HT-29 (cell line): ENCODE measurements at places on chromosomes 11 and 22.

DNA sequence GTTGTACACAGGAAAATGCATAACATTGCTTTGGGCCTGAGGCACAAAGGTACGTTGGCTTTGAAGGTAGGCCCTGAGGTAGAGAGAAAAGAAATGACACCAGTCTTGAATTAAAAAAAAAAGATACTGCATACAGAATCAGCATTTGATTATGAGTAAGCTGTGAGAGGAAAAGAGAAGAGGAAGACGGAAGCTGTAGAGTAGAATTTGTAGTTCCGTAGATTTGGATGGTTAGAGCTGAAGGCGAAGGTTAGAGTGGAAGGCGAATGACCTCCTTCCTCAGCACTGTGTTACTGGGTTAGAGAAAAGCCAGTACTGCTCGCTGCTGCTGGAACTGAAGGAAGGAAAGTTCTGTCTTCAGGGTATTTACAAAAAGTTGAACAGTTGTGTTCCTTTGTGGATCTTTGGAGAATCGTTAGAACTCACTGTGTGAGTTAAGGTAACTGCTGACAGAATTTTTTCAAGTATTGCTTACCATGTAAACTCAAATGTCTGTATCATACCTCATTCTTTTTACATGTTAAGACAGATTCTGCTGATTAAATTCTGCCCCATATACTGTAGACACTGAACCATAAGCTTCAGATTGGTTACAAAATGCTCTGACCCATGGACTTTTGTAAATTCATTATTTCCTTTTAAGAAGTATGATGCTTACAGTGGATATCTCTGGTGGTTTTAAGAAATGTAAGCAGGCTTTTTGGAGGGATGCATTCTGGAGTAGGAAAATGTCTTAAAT is 50.2 kb downstream of the MCAM start:
- DNase-seq: no peak

- peak; percentile 15 for DNase-seq
Observed at GRCh38 chr22:41052661-41053490, 39.5 kb upstream of the EP300 start.

- peak; percentile 78 for DNase-seq
Observed at GRCh38 chr11:12141283-12141682, 30.9 kb downstream of the MICAL2 start.

GRCh38 chr11:70680781-70681281 is 282.5 kb downstream of the CTTN start:
- DNase-seq: no peak

DNA sequence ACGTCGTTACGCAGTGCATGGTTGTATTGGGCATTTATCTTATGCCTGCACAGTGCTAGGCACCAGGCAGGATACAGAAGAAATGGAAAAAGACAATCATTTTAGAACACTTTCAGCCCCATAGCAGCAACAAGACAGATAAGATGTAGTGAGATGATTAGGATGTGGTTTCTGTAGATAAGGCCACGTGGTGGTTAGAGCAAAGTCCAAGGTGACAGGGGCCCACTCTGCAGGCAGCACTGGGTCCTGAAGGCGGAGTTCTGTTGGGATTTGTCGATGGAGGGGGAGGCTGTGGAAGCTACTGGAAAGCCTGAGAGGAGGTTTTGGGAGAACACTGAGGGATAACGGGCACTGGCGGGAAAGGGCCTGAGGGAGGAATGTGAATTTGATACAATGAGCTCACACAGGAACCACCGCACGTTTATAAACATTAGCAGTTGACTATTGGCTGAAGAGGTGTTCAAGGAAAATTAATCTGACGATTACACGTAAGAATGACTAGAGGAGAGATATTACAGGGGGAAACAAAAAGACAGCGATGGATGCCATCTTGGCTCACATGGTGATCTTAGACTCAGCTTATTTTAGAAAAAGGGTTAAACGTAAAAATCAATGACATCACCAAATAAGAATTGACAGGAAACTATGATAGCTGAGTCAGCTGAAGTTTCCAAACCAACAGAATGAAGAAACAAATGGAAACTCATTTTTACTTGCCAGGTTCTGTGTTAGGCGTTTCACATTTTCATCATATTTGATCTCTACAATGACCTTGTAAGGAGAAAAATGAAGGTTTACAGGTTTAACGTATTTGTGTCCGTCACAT is 551.0 kb downstream of the OPCML start:
- no peak for DNase-seq

- no peak for DNase-seq
Observed at GRCh38 chr22:38012604-38013072, 28.3 kb upstream of the SOX10 start.
